ENCODE measurements at places on chromosomes 3 and 15. TPM values are rescaled to one million over a fixed set of nuclear protein-coding genes. Genes with fewer than 3 reads are reported as not detected.

- DNase-seq, result no peak
These were observed 29.4 kb upstream of the SEMA3F start for GRCh38 chr3:50125541-50126286.

- no peak for DNase-seq
These were observed 48.4 kb downstream of the ARHGEF3 start for GRCh38 chr3:56753206-56753820.

DNA sequence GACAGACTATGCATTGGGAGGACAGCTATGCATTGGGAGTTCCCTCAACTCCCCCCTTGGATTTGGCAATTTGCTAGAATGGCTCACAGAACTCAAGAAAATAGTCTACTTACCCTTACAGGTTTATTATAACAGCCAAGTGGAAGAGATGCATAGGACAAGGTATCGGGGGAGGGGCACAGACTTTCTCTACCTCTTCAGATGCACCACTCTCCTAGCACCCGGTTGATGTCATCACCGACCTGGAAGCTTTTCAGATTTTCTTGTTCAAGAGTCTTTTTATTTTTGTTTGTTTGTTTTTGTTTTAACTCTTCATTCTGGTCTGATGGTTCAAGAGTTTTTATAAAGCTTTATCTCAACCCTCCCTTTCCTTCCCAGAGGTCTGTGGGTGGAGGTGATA is 20.7 kb upstream of the ADAMTS9 start:
- no peak for DNase-seq

DNA sequence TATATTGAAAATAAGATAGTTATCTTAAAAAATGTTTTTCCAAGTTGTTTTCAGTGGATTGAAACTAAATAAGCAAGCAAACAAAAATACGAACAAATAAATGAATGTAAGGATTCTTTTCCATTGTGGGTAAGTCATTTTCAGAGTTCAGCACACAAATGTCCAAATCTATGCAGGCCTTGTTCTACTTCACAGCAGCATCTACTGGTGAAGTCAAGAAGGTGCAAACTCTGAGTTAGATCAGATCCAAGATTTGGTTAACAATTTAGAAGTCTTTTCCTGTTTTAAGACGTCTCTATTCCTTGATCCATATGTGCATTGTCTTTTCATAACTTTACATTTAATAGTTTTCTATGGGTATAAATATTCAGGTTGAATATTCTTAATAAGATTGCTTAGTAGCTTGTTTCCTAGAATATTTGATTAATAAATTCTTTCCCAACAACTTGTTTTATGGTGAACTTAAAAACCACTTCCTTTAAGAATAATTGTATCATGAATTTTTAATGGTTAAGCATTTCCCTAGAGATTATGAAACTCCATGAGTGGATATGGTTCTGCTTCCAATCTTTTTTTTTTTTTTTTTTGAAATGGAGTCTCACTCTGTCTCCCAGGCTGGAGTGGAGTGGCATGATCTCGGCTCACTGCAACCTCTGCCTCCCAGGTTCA is 10.5 kb downstream of the PTX3 start:
- DNase-seq, result no peak

DNA sequence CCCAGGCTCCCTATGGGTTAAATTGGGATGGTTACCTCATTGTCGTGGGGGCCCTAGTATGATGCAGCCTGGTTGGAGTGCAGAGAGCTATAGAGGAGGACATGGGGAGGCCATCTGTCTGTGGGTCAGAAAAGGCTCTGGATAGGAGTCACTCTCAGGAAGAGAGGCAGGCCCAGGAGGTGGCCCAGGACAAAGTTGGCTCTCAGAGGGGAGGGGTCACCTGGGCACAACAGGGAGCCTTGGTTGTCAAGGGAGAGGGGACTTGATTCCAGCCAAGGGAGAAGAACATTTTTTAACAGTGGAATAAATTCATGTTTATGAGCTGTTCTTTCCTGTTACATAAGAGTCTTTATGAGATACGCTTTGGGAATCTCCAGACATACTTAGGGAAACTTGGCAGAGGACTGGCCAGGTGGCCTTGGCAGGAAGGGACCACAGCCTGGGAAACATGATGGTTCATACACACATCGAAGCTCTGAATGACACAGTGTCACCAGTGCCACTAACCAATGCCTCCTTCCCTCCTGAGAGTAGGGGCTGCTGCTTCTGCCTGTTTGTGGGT is 27.5 kb upstream of the LCTL start:
- no peak for DNase-seq

DNA sequence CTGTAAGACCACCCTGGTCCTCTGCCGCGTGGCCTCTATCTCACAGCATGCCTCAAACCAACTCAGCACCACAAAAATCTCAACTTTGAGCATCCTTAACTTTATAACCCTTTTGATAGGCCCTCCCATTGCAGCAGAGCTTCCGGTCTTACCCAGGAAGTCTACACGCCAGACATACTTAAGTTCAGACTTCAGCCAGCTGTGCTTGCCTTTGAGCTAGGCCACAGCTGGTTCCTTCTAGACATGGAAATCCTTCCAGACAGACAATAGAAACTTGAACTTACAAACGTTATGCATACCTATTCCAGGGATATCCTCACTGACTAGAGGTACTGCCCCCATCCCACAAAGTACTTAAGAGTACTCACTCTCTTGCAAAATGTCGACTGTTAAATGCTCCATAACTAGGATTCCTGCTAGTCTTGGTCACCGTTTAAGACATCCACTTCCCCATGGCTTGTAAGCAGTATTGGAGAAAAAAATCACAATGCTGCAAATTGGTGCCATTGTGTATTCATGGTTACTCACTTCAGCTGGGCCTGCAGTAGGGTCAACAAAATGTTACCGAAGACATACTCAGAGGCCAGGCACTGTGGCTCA is 183.5 kb downstream of the TBL1XR1 start:
- DNase-seq, result no peak

DNA sequence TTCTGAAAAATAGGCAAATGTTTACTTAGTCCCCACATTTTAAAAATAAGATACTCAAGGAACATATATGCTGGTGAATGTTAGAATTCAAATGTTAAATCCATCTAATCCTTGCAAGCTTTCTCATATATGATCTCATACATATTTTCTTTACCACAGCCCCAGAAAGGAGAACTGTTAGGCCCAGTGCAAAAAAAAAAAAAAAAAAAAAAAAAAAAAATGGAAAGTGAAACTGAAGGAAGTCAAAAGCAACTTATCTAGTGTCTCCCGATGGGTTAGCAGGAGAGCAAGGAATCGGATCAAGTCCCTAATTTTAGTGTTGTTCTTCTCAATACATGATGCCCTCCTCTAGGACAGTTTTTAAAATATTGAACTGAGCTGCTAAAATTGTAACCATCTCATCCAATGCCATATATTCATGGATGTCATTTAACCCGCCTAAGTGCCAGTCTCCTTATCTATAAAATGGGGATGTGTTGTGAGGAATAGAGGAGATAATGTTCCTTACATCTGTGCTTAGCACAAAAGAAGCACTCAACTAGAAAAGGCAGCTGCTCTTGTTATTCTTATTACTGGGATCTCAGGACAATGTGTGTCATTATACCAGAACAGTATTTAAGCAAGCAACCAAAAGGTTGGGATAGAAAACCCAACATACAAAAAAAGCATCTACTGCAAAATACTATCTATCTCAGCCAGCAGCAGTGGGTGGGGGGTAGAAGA is 279.7 kb downstream of the MAGI1 start:
- DNase-seq, result no peak

GRCh38 chr3:100009276-100010086 is 104.8 kb downstream of the FILIP1L start:
- no peak for DNase-seq

- no peak for DNase-seq
These were observed 22.8 kb downstream of the KLHL25 start for GRCh38 chr15:85771781-85772445.

- no peak for DNase-seq
These were observed 30.8 kb downstream of the POMGNT2 start for GRCh38 chr3:43074901-43075689.

- DNase-seq, result no peak
These were observed 313.4 kb upstream of the STT3B start for GRCh38 chr3:31219131-31219843.

DNA sequence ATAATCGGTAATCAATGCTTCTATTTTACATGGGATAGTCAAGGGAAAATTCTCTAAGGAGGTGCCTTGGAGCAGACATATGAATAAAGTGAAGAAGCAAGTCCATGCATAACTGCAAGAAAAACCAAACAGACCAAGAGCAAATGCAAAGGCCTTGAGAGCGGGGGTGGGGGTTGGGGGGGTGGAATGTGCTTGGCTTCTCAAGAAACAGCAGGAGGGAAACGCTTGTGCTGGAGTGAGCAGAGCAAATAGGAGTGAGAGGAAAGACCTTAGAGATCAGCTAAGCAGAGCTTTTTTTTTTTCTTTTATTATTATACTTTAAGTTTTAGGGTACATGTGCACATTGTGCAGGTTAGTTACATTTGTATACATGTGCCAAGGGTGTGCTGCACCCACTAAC is 260.8 kb downstream of the ARPP21 start:
- DNase-seq, result no peak

DNA sequence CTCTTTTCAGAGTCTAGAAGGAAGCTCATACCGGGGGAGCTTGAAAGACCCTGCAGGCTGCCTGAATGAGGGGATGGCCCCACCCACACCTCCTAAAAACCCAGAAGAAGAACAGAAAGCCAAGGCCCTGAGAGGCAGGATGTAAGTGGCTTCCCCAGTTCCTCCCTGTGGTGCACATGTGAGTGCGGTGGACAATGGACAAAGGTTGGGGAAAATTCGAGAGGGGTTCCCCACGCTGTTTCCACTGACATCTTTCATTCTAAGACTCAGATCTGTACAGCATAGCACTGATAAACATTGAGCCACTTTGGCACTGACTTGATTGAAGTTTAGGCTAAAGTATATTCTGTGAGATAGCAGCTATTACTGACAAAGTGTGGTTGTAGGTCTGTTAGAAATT is 79.5 kb upstream of the UMPS start:
- no peak for DNase-seq

DNA sequence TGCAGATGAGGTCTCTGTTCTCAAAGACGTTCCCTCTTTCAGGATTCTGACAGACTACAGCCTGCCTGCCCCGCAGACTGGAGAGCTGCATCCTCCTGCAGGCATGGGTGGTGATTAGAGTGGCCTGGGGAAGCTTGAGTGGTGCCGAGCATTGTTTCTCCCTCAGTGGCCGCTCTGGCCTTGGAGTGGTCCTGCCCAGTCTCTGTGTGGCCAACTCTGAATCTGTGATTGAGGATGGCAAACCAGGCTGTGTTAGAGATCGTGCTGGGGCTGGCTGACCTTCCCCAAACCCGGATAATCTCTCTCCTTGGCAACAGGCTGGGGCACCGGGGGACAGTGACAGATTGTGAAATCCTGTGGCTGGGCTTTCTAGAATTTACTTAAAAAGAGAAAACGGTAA is 11.0 kb upstream of the ADCY5 start:
- no peak for DNase-seq

DNA sequence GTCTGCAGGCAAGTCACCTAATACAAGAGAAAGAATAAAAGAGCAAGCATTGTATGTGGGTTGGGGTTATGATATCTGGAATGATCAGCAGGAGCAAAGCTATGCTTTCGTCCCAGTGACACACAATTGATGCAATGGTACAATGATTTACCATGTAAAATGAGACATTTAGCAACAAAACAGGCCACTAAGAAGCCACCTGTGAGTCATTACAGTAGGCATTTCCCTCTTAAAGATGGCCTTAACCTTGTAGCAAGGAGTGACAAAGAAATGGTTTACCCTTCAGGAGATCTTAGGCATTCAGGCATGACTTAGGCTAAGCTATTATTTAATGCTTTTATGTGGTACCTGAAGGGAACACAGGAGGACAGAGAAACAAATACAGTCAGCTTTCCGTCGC is 373.3 kb upstream of the RBMS3 start:
- DNase-seq, result no peak

GRCh38 chr3:148584438-148584837 is 113.3 kb upstream of the AGTR1 start:
- DNase-seq, result no peak

- DNase-seq, result no peak
These were observed 25.8 kb upstream of the PIAS1 start for GRCh38 chr15:68028137-68028887.

- DNase-seq, result no peak
These were observed 123.2 kb upstream of the UBE2E2 start for GRCh38 chr3:23079976-23080375.

SENP8 gene
- polyA plus RNA-seq, result 8.0 TPM

SCAANT1 gene
- polyA plus RNA-seq, result not detected

ABHD17C gene
- 36.3 TPM for polyA plus RNA-seq

CNTN6 gene
- 2.8 TPM for polyA plus RNA-seq

SH3GL3 gene
- 9.4 TPM for polyA plus RNA-seq

STRIT1 gene
- polyA plus RNA-seq, result 1.9 TPM

MBNL1 gene
- 54.4 TPM for polyA plus RNA-seq

CLRN1 gene
- polyA plus RNA-seq, result not detected

SYNPR gene
- polyA plus RNA-seq, result 0.12 TPM

IQCF5 gene
- not detected for polyA plus RNA-seq

CXCR6 gene
- 0.19 TPM for polyA plus RNA-seq

CIP2A gene
- 20.9 TPM for polyA plus RNA-seq
